ENCODE measurements at places on chromosomes 6 and 20.

GRCh38 chr6:125216015-125216414 is 62.4 kb downstream of the TPD52L1 start:
- DNase-seq = no peak

GRCh38 chr6:124076336-124077048 is 272.8 kb downstream of the NKAIN2 start:
- DNase-seq = no peak

GRCh38 chr6:89275900-89276299 is 39.2 kb downstream of the GABRR2 start:
- no peak for DNase-seq

GRCh38 chr6:65450451-65450850 is 256.6 kb downstream of the EYS start:
- DNase-seq = no peak

- DNase-seq = no peak
These were observed 4.1 kb upstream of the YTHDF1 start for GRCh38 chr20:63219866-63220521.

DNA sequence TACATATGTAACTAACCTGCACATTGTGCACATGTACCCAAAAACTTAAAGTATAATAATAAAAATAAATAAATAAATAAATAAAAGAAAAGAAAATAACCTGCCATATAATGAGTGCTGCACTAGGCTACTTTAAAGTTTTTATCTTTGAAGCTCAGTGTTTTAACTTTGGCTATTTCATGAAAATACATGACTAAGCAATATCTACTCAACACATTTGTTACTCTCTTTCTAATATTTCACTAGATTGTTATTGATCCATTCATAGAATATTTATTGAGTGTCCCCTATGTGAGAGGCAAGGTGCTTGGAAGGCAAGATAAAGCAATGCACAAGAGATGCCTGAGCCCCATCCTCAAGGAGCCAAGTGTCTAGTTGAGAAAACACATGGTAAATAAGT is 221.7 kb downstream of the SLC35F1 start:
- no peak for DNase-seq

- DNase-seq = no peak
These were observed 79.1 kb downstream of the OGFRL1 start for GRCh38 chr6:71367756-71368155.
